NCI-H82 (cell line): ENCODE measurements at places on chromosomes 12 and 14.

DNA sequence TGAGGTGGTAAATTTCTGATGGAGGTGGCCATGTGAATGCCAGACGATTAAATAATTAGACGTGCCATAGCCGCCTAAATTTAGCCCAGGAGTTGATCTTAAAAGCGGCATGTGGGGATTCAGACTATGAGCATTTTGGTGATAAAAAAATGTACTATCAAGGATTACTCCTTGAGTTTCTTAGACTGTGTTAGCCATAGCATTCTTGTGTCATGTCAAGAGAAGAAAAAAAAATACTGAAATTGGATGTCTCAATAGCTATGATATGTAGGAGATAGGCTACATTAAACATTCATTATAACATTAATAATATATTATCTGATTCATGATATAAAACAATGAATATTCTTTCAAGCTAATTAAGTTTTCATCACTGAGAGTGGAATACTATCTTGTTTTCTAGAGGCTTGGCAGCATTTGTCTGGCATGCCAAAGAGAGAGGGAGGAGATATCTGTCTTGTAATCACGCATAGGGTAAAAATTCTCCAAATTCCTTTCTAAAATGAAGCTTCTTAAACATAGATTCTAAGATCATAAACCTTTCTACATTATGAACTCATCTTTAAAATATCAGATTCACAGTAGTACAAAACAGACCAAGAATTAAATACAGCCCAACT is 727.0 kb downstream of the C12orf50 start:
- DNase-seq = no peak

- no peak for DNase-seq
Observed at GRCh38 chr12:15155271-15155670, 65.9 kb downstream of the RERG start.

GRCh38 chr14:38125481-38126037 is 82.1 kb upstream of the SSTR1 start:
- no peak for DNase-seq

GRCh38 chr14:97946641-97947040 is 1149.5 kb downstream of the VRK1 start:
- DNase-seq = no peak

DNA sequence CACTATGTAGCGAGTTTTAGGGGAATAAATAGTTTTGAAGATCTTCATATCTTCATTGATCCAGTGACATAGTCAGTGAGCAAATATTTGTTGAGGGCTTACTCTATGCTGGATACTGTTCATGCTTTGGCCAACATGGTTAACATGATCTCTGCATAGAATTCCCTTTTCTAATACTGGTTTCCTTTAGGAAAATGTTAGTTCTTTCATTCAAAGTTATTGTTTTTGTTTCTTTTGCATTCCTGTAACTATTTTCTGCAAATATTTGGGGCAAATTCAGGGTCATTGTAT is 226.5 kb downstream of the C12orf50 start:
- no peak for DNase-seq

DNA sequence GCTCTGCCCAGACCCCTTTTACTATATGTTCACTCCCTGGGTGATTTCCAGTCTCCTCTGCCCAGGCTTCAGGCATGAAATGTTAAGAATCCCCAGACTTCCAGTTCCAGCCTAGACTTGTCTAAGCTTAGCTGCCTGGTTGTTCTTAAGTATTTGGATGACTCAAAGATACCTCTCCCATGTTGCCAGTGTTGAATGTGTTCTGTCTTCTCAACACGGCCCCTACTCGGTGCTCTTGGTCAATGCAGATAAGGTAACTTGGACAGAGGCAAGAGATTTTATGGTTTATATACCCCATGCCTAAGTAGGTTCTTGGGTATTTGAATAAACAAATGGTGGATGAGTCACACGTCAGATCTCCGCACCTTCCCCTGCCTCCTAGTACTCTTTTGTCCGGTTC is 13.6 kb downstream of the PIWIL1 start:
- no peak for DNase-seq

DNA sequence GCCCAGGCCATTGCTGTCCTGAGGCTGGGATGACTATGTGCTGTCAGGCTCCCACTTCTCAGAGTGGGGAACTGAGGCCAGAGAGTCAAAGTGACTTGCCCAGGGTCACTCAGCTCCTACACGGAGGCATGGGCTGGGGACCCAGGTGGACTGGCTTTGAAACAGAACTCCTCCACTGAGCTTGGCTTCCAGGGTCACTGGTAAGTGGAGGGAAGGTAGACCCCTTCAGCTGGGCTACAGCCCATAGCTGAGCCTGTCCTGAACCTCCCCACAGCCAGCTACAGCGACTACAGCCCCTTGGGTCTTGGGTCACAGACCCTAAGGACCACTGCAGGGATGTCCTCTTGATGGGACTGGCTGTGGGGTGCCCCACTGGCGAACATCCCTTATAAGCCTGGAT is 40.3 kb upstream of the TRAF3 start:
- no peak for DNase-seq

DNA sequence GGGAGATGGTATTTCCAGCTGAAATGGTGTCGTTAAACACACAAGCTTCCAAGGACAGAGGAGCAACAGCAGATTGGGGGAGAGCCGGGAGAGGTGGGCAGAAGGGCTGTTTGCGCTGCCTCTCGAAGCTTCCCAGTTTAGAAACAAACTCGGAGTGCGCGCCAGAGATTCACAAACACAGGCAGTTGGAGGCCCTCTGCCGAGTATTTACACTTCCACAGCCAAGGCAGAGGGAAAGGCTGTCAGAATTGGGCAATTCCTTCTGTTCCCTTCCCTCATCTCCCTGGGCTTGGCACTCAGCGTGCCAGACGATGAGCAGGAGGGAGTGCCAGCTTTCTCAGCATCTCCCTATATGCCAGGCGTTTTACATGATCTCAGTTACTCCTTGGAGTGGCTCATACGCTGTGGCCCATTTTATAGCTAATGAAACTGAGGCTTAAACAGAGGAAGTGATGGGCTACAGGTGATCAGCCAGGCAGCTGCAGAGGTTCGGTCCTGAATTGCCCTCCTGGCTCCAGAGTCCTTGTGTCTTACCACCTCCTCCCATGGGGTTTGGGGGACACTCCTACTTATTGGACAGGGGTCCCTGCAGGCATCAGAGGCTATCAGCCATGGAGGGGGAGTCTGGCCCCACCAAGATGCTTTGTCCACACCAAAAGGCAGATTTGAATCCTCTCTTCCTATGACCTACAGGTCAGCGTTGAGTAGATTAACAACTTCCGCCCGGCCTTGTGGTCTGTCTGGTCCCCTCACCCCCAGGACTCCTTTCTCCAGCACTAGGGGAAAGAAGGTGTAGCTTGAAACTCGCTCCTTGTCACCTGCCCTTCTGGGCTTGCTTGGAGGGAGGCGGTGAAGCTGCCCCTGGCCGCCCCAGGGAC is 3.1 kb downstream of the FAM222A start:
- DNase-seq = peak; percentile 26

- DNase-seq = no peak
Observed at GRCh38 chr14:51400139-51400538, 160.1 kb downstream of the TMX1 start.

- no peak for DNase-seq
Observed at GRCh38 chr14:49857427-49858003, 4.9 kb upstream of the NEMF start.

DNA sequence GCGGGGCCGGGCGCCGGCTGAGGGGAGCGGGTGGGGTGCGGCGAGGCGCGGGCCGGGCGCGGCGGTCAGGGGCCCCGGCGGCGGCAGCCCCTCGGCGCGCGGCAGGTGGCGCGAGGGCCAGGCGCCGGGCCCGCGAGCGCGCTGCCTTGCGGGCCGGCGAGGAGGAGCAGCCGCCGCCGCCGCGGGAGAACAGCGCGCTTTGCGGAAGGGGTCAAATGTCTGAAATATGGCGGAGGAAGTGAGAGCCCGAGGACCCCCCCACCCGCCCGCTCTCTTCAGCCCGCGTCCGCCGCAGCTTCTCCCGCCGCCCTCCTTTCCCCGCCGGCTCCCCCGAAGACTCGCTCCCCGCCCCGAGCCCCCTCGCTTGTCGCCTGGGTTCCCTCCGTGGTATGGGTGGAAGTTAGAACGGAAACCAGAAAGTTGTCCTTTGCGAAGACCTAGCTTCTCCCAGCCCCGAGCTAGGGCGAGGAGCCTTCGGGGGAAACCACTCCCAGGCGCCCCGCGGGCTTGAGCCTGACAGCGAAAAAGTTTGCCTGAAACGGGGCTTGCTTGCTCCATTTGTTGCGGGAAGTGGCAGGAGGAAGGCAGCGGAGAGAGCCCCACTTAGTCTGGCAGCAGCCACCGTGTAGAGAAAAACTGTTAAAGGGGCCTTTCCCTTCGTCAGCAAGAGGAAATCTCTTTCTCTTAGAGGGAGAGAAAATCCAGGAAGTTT is 551 bp downstream of the RAP1B start:
- DNase-seq = peak; percentile 58

DNA sequence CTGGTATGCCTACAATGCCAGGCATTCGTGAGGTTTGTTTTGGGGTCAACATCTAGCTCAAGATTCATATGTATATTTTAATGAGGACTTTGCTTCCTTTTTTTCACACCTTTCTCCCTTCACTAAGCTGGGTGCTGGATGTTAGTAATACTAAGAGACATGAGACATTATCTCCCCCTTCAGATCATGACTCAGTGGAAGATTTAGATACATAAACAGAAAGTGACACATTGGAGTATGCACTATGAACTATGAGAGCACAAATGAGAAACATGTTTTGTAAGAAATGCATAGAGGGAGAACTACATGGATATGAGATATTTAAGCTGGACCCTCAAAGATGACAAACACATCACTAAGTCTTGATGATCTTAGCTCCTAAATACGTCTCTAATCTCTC is 286.3 kb downstream of the RPAP3 start:
- no peak for DNase-seq

GRCh38 chr14:104900639-104901512 is 23.8 kb upstream of the PLD4 start:
- DNase-seq = no peak

- no peak for DNase-seq
Observed at GRCh38 chr14:20791597-20791996, 10.5 kb downstream of the RNASE6 start.

- peak; percentile 54 for DNase-seq
Observed at GRCh38 chr12:54148560-54149429, 40.0 kb downstream of the SMUG1 start.

- DNase-seq = peak; percentile 99
Observed at GRCh38 chr12:95674631-95675030, 115.9 kb downstream of the NTN4 start.

DNA sequence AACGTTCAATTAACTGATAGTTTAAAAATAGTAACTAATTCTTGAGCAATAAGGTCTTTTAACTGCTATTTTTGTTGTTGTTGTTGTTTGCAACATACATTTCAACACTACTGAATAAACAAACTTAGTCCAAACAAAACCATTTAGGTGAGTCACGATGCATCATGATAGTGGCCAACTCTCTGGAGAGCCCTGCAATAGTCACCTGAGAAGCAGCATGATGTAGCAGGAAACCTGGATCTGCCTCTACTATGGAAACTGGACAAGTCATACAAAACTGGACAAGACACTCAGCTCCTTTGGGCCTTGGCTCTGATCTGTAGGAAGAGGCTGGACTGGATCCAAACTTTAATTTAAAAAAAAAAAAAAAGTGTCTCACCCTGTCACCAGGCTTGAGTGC is 117.3 kb downstream of the MED13L start:
- no peak for DNase-seq

DNA sequence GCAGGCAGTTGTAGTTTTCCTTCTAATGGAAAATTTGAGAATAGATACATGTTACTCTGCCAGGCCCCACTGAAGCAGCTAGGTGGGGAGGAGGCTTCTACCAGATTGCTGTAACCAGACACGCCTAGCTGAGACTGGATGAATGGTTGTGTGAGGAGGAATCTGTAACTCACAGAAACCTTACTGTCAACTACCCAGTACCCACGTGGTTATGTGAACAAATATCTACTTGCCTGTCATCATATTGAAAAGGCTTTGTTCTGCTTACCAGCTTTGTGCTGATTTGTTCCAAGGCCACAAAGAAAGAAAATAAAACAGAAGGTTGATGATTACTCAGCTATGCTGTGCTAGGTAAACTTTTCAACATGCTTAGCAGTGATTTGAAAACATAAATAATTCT is 167.2 kb downstream of the CAPZA3 start:
- no peak for DNase-seq

DNA sequence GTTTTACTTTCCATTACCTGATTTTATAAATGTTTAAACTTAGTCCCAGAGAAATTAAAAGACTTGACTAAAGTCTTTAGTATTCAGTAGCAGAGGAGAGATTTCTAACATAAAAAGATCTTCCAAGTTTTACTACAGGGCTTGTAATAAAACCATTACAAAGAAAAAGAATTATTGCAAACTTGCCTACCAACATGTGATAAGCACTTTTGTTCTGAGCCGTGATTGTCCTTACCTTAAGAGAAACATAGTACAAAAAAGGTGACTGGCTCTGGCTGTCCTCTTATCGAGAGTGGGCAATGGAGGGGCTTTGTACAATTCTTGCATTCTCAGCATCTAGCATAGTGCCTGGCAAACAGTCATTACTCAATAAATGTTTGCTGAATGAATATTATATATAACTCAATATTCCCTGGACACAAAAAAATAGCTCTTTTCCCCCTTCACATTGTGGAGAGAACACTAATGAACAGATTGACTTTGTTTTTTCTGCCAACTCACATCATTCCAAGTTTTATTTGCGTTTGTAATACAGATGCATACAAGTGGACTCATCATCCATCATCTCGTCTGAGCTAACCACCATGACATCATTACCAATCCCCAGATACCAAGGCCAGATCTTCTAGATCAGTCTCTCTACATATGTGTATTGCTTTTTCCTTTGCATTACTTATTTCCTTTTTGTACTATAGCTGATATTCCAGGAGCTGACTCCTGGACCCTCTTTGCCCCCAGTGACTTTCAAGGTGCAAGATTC is 192.8 kb upstream of the EEA1 start:
- no peak for DNase-seq

DNA sequence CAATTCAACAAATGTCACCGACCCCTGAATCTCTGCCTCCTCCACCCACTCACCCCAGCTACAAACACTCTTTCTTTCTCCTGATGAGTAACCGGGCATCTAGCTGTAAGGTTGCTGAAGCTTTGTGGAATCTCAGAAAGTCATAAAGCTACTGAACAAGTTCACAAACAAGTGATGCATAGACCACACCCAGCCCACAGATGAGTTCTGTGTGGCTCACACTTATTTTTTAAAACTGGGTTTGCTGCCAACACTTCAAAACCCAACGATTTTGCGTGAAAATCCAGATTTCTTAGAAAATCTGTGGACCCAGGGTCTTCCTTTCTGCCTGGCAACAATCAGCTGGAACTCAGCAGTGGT is 96.1 kb downstream of the APAF1 start:
- no peak for DNase-seq

- no peak for DNase-seq
Observed at GRCh38 chr14:33026850-33027430, 88.3 kb downstream of the NPAS3 start.

GRCh38 chr12:72264548-72265175 is 7.5 kb upstream of the TRHDE start:
- DNase-seq = peak; percentile 63

- no peak for DNase-seq
Observed at GRCh38 chr14:89330236-89331002, 86.6 kb downstream of the FOXN3 start.

DNA sequence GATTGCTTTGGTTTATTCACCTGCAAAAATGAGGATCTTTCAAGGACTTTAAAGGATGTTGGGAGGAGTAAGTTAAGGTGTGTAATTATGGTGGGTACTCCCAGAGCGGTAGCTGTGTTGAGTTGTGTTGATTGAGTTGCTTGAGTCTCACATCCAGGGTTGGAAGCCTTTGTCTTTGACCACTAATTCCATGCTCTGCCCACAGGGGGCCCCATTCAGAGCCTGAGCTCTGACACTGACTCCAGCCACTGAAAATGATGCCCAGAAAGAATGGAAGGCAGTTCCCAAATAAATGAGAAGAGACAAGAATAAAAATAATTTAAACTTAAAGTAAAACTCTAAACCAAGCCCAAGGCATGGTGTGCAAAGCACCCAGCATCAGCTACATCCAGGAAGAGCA is 237.4 kb upstream of the PWP1 start:
- peak; percentile 73 for DNase-seq
